NCI-H187 treated with DMSO at 0.1 percent for 48 hours (cell line): ENCODE measurements at places on chromosomes 12 and 14.

- no peak for DNase-seq
Measured at GRCh38 chr14:103206023-103206481, 82.8 kb downstream of the TNFAIP2 start.

GRCh38 chr12:130768120-130768519 lies 52.0 kb upstream of the RIMBP2 start:
- DNase-seq = no peak

DNA sequence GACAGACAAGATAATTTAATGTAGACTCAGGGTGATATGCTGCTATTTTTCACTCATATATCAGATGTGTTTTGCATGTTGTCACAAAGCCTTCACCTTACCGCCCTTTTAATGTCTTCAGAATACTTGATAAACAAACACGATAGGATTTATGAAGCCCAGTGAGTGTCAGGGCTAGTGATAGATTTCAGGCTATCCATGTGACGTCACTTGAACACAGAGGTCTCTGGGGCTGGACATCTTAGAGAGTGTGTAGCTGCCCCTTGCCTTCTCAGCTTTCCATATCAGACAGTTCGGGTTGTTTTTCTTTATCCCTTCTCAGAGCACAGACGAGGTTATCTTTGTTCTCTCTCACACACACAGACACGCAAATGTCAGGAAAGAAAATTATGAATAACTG lies 105.3 kb upstream of the GSC start:
- no peak for DNase-seq

DNA sequence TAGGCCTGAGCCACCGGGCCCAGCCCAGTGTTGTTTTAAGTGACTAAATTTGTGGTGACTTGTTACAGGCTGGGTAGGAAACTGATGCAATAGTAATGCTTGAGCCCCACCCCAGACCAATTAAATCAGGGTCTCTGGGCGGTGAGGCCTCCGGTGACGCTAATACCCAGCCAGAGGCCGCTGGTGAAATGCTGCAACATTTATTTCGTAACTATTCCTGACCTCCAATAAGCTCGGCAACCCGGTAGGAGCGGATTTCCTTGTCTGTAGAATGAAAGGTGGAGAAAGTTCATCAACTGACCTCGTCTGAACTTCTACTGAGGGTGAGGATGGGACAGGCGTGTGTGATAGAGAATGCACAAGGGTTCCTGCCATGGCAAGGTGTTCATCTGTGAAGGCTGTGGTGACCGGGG lies 42.3 kb downstream of the FZD10 start:
- no peak for DNase-seq

DNA sequence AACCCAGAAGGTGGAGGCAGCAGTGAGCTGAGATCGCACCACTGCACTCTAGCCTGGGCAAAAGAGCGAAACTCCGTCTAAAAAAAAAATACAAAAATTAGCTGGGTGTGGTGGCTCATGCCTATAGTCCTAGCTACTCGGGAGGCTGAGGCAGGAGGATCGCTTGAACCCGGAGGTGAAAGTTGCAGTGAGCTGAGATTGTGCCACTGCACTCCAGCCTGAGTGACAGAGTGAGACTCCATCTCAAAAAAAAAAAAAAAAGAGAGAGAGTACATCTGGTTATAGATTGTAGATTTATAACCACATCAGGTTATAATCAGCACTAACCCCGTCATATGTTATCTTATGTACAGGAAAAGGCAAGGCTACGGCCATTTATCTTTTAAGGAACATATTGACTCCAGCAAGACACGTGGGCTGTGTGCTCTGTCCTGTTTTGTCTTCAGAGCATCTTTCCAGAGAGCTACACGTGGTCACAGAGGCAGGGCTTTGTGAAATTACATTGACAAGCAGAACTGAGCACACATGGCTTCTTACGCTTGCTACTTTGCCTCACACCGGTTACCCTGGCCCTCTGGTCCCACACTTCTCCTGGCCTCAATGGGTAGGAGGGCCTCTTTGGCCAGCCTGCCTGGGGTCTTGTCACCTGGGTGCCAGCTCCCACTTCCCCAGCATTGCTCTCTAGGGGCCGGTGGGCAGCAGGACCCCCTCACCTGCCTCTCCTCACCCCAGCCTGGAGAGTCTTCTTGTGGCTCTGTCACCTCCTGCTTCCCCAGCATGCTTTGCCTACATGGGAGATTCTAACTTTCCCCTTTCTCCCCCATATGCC lies 6.8 kb upstream of the DYNC1H1 start:
- no peak for DNase-seq
